ENCODE measurements at places on chromosomes 1 and 21. TPM values are rescaled to one million over a fixed set of nuclear protein-coding genes. Genes with fewer than 3 reads are reported as not detected.
A peak's percentile ranks its signal among the peaks of the same experiment; 100 is the strongest.

S100B gene
- total RNA-seq: 8.2 TPM

PLPPR5 gene
- 0.16 TPM for total RNA-seq

DDX59 gene
- total RNA-seq: 10.2 TPM

- DNase-seq: no peak
Measured at GRCh38 chr1:231159202-231159962, 2.5 kb upstream of the TRIM67 start.

DNA sequence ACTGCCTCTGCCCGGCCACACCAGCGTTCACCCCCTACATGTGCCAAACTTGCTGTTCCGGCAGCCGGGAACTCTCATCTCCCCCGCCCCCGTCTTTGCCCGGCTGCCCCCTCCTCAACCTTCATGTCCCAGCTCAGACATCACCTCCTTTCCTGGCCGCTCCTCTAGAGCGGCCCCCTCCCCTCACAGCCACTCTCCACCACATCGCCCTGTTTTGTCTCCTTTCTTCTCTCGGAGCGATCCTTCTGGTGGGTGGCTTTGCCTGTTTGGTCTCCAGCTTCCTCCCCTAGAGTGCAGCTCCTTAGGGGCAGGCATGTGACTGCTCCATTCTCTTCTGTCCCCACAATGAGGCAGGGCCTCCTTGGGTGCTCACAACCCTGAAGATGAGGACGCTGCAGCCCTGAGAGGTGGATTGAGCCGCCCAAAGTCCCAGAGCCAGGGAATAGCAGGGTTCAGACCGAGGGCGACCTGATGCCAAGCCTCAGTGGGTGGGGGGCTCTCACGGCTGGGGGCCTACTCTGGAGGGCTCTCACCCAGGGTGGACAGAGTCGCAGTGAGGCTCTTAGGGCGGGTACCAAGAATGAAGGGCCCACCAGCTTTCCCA is 44.9 kb upstream of the ECE1 start:
- DNase-seq: no peak

SCP2 gene
- total RNA-seq: 325 TPM

KRTAP19-1 gene
- total RNA-seq: not detected

- DNase-seq: no peak
Measured at GRCh38 chr1:18734001-18734400, 103.4 kb downstream of the PAX7 start.

DNA sequence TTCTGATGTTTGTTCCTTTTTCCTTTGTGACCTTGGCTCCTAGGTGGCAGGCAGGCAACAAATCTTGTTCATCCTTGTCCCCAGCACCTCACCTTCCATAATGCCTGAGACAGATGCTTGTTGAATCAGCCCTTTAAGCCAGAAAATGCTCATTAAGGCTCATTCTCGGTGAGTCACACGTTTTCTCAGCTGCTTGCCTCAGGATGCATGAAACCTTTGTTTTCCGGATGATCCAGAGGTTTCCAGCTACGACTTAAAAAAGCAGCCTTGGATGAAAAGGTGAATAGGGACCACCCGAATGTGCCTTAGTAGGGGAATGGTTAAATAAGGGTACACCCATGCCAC is 4.6 kb upstream of the ATP13A2 start:
- no peak for DNase-seq

DNA sequence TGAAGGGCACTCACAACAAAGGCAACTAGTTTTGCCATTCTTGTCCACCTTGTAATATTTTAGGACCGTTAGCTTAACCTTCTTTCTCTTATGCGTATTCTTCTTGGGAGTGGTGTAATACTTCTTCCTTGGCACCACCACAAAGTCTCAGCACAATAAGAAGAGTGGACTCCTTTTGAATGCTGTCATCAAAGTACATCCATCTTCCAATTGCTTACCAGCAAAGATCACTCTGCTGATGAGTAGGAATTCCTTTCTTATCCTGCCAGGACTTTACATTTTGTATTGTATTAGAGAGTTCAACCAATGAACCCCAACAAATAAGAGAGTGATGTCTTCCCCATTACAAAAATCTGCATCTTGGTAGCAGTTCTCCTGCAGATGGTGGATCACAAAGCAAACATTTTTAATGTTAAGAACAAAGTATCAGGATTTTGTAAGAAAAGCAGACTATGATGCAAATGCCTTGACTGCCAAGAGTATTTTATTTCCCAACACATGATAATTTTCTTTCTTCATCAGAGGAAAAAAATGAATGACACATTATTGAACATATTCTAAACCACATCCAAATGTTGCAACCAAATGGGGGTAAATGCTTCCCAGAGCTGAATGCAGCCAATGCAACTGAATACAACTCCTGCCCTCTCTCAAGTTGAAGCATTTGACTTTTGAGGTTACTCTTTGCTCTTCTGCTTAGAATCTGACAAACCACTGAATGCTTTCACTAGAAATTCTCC is 5.1 kb upstream of the ARNT start:
- DNase-seq: no peak

LRP8 gene
- 15.3 TPM for total RNA-seq

DNA sequence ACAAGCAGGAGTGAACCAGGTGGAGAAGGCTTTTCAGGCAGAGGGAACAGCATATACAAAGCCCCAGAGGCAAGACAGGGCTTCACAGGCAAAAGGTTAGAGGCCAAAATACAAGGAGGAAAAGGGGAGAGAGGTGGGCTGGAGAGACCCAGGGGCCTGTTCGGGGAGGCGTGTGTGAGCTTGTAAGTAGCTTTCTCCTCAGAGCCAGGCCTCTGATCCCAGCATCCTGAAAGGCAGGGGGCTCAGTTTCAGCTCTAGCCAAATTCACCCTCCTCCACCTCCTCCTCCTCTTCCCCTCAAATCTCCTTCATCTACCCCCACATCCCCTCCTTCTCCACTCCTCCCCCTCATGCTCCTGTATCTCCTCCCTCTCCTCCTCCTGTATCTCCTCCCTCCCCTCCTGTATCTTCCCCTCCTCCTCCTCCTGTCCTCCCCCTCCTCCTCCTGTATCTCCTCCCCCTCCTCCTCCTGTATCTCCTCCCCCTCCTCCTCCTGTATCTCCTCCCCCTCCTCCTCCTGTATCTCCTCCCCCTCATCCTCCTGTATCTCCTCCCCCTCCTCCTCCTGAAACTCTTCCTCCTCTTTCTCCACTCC is 148.6 kb downstream of the ST6GALNAC5 start:
- no peak for DNase-seq

DNA sequence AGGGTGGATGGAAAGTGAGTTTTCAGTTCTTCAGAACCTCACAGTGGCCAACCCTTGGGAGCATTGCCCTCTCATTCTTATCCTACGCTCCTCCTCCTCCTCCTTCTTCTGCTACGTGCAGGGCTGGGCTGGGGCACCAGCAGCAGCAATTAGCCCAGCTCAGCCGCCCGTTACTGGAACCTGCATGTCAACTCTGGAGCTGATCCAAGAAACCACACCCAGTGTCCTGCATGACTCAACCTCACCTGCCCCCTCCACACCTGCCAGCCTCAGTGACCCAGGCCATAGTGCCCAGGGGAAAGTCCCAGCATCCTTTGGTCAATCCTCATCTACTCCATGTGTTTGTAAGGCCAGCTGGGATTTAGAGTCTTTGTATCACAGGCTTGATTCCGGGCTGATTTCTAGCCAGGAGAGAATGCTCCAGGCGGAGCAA is 12.6 kb downstream of the ELF3 start:
- peak; percentile 97 for DNase-seq

DNA sequence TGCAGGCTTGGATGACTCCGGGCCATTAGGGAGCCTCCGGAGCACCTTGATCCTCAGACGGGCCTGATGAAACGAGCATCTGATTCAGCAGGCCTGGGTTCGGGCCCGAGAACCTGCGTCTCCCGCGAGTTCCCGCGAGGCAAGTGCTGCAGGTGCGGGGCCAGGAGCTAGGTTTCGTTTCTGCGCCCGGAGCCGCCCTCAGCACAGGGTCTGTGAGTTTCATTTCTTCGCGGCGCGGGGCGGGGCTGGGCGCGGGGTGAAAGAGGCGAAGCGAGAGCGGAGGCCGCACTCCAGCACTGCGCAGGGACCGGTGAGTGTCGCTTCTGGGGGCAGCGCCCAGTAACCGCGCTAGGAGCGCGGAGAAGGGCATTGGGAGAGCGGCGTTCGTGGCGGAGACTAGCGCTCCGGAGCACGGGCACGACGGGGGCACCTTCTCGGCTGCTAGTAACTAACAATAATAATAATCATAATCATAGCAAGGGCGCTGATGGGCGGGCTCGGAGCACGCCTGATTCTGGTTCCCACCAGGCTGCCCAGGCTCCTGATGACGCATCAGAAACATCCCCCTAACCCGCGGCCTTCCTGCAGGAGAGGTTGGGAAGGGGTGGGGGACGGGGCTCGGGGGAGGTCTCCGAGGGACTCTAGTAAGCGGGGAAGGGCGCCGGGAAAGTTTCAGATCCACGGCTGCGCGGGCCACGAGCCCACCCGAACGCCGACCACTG is at the start of gene MX1:
Gene MX1 (plus strand): TSS at position 286 of the 722 bp plus-strand sequence. CDS start 5,832 bp downstream, outside the sequence.
- peak; percentile 87 for DNase-seq

OR2T35 gene
- not detected for total RNA-seq
